T-helper 17 cell (primary cell): ENCODE measurements at places on chromosomes 4 and X.

DNA sequence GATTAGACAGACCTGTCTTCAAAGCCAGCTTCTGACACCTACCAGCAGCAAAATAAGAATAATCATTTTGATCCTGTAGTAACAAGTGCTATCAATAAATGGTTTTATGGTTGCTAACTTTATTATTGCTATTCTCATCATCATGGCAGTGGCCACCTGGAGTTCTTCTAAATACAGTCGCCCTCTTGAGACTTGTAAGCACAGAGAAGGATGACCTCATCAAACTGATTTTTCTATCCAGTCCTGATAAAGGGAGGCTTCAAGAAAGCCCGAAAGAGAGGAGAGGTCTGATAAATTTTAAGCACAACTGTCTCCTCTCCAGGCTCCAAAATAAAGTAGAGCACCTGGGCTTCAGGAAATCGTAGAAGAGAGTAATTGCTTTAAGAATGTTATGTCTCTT, 286.4 kb downstream of the USP46 start:
- DNase-seq = no peak

- DNase-seq = no peak
Measured at GRCh38 chr4:57055886-57056285, 54.3 kb downstream of the IGFBP7 start.

DNA sequence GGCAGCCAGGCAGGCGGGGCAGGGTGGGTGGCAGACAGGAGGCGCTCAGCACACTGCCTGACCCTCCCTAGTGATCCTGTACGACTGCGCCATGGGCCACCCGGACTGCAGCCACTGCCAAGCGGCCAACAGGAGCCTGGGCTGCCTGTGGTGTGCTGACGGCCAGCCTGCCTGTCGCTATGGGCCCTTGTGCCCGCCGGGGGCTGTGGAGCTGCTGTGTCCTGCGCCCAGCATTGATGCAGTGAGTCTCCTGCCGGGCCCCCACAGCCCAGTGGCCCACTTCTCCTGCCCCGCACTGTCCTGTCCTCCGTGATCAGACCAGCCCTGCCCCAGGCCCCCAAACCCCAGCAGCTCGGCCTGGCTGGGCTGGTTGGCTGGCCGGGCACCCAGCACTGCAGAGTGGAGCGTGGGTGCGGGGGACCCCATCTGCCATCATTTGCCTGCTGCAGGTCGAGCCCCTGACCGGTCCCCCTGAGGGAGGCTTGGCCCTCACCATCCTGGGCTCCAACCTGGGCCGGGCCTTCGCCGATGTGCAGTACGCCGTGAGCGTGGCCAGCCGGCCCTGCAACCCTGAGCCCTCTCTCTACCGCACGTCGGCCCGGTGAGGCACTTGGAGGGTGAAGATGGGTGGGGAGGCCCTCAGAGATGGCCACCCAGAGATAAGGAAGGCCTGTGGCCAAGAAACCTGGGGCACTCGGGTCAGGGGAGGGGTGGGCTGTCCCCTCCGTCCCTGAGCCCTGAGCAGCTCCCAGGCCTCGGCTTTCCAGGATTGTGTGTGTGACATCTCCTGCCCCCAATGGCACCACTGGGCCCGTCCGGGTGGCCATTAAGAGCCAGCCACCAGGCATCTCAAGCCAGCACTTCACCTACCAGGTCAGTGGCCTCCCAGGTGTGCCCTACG, 7.6 kb downstream of the PLXNB3 start:
- DNase-seq = no peak

DNA sequence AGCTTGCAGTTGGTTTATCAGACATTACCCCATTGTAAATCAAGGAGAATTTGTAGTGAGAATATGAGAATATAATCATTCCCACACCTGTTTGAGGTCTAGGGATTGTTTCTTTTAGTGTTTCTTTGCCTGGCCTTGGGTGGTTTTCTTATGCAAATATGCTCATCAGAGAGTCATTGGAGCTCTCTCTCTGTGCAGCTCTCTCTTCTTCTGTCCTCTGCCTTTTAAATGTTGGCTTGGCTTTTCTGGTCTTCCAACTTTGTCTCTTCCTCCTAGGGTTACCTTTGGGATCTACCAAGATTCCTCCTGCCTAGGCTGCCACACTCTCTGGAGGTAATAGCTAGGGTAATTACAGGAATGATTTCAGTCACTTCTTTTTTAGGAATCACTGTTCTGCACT, 102.3 kb upstream of the ARSJ start:
- no peak for DNase-seq

- peak; percentile 23 for DNase-seq
Measured at GRCh38 chr4:42519803-42520417, 122.6 kb downstream of the SHISA3 start.

DNA sequence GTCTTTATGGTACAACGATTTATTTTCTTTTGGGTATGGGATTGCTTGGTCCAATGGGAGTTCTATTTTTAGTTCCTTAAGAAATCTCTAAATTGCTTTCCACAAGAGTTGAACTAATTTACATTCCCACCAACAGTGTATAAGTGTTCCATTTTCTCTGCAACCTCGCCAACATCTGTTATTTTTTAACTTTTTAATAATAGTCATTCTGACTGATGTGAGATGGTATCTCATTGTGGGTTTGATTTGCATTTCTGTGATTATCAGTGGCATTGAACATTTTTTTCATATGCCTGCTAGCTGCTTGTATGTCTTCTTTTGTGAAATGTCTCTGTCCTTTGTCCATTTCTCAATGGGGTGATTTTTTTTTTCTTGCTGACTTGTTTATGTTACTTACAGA, 42.8 kb downstream of the UCHL1 start:
- no peak for DNase-seq

DNA sequence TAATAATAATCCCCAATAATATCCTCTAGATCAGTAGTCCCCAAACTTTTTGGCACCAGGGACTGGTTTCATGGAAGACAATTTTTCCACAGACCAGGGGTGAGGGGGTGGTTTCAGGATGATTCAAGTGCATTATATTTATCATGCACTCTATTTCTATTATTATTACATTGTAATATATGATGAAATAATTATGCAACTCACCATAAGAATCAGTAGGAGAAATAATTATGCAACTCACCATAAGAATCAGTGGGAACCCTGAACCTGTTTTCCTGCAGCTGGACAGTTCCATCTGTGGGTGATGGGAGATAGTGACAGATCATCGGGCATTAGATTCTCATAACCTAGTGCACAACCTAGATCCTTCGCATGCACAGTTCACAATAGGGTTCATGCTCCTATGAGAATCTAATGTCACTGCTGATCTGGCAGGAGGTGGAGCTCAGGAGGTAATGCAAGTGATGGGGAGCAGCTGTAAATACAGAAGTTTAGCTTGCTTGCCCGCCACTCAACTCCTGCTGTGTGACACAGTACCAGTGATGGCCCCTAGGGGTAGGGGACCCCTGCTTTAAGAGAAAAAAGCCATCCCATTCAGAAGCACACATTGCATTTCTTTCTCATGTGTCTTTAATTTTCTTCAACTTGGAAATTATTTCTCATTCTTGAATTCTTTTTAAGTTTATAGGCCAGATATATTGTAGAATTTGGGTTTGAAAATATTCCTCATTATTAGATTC, 16.0 kb upstream of the SH3RF1 start:
- DNase-seq = no peak

- DNase-seq = no peak
Measured at GRCh38 chrX:37476571-37477170, 94.8 kb upstream of the LANCL3 start.

GRCh38 chrX:47302396-47302795, 68.0 kb upstream of the ZNF157 start:
- DNase-seq = no peak

DNA sequence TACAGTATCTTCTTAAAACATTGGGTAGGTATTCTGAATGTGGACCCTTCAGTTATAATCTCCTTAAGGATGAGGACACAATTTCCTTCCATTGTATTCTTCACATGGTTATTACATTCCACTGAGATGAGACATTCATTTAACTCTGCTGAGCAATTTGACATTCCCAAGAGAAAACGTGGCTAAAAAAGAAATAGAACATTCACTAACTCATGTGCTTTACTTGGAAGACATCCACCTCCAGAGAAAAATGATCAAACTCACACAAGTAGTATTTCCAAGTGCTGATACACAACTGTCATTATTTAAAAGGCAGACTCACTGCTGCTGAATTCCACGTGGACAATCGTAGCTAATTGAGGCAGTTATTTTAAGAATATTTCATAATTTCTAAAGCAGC, 227.9 kb upstream of the ANKRD50 start:
- no peak for DNase-seq

DNA sequence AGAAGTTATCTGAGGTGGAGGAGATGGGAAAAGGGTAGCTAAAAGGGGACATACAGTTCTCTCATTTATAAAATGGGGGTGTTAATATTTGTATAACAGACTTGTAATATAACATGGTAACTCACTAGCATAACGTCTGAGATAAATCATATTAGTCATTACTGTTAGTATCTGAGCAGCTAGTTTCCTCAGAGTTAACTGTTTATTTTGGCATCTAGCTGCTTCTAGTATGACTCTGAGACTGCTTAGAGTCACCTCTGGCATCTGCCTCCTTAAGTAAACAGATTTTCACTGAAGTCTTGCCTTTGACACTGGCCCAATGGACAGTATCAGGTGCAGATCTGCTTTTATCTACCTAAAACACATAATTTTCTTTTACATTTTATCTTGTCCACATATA, 58.1 kb downstream of the SLC30A9 start:
- DNase-seq = no peak

DNA sequence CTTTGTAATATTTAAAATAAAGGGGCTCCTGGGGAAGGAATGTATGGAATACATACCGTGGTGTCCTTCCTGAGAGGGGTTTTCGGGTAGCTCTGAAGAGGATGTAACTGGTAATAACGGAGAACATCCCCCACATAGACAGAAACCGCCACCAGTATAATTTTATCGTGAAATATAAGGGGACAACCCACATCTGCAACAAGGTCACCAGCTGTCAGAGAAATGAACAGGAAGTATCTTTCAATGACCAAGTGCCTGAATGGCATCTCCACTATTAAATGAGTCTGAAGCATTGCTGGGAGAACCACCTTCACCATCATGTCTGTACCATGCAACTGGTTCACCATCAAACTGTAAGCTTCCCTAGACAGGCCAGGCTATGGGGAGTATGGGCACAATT, 31.7 kb downstream of the RNF175 start:
- DNase-seq = no peak

DNA sequence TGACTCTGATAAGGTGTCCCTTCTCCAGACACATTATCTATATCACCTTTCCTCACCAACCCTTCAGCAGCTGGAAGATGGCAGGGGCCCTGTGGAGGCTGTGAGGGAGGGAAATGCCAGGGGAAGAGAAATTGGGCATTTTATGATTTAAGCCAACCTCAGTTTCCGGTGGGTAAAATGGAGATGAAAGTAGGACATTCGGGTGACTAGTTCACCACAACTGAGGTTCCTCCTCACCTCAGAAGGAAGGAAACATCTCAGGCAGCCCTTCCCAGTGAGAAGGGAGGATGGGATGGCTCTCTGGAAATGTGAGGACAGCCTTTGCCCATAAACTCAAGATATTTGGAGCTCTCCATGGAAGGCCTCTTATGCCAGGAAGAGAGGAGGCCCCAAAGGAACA, 251.5 kb downstream of the MID1IP1 start:
- no peak for DNase-seq

- no peak for DNase-seq
Measured at GRCh38 chrX:108361316-108361715, 76.9 kb downstream of the COL4A6 start.

DNA sequence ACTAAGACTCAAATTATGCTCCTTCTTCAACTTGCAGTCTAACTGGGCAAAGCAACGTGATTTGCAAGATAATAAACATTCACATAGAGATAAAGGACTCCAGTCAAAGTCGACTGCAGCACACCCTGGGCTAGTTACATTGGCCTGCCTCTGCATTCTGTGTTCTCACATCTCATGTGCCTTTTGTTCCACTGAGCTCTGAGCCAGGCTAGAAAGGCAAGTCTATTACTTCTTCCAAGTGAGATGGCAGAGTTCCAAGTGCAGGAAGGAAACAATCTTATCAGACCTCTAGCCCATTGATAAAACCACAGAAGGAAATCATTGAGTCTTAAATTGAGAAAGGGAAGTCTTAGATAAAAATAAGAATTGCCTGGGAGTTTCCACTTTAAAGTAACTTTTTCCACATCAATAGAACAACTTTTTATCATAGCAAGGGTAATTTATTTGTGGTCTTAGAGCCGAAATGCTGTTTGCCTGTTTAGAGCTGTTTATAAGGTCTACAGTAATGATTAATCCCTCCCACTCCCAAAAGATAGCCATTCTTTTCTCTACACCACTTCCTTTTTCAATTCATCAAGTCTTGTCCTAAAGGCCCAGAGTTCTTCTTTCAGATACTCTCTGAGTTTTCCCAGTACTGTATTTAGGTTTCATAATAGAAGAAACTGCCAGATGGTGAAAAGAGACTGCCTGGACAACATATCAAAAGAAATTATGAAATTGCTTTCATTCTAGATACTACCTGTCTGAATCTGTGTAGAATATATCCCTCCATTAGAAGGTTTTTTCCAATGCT, 200.2 kb downstream of the GUCY2F start:
- no peak for DNase-seq

- DNase-seq = no peak
Measured at GRCh38 chr4:3299976-3300671, 7.3 kb downstream of the RGS12 start.

DNA sequence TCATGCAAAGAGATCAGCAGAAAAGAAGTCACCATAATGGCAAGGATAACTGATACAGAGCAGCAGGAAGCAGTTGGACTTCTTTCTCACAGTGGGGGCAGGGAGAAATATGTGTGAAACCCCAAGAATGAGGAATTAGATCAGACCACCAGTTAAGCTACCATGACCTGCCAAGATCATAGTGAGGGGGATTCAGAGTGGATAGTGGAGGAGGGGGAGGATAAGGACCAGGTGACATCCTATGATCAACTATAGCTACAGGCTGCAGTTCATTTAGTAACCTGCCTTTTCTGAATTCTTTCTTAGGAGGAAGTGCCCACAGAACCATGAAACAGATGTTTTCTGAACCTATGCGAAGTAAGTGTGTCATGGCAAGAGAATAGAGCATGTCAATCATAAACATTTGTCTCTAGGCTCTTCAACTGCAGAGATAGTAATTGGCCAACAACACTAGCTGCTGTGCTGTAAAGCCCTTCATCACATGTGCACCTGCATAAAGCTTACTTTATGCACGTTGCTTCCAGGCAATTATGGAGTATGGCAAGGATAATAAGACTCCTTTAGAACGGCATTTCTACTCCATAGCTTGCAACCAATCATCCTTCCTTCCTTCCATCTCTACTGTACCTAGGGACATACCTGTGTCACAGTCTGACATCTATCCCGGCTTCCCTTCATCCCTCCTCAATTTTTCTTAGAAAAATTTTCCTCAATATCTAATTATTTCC, 329.7 kb downstream of the EPHA5 start:
- DNase-seq = no peak

DNA sequence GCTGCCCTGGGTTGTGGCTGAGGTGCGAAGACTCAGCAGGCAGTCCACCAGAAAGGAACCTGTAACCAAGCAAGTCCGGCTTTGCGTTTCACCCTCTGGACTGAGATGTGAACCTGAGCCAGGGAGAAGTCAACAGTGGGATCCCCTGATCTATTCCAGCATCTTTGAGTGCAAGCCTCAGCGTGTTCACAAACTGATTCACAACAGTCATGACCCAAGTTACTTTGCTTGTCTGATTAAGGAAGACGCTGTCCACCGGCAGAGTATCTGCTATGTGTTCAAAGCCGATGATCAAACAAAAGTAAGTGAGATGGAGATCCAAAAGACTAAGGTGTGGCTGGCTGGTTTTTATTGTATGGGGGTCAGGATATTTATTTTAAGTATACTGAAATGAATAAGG, 11.3 kb downstream of the TBC1D1 start:
- no peak for DNase-seq

GRCh38 chr4:113411496-113411938, 350.0 kb downstream of the CAMK2D start:
- DNase-seq = no peak

- no peak for DNase-seq
Measured at GRCh38 chr4:3123181-3123671, 48.7 kb downstream of the HTT start.
